ENCODE measurements at places on chromosomes 13 and 19.
A peak's percentile ranks its signal among the peaks of the same experiment; 100 is the strongest.

GRCh38 chr19:1254530-1255185, 6.3 kb downstream of the MIDN start:
- peak; percentile 25 for DNase-seq

- DNase-seq, result no peak
Measured at GRCh38 chr19:16376649-16377048, 52.0 kb downstream of the KLF2 start.

DNA sequence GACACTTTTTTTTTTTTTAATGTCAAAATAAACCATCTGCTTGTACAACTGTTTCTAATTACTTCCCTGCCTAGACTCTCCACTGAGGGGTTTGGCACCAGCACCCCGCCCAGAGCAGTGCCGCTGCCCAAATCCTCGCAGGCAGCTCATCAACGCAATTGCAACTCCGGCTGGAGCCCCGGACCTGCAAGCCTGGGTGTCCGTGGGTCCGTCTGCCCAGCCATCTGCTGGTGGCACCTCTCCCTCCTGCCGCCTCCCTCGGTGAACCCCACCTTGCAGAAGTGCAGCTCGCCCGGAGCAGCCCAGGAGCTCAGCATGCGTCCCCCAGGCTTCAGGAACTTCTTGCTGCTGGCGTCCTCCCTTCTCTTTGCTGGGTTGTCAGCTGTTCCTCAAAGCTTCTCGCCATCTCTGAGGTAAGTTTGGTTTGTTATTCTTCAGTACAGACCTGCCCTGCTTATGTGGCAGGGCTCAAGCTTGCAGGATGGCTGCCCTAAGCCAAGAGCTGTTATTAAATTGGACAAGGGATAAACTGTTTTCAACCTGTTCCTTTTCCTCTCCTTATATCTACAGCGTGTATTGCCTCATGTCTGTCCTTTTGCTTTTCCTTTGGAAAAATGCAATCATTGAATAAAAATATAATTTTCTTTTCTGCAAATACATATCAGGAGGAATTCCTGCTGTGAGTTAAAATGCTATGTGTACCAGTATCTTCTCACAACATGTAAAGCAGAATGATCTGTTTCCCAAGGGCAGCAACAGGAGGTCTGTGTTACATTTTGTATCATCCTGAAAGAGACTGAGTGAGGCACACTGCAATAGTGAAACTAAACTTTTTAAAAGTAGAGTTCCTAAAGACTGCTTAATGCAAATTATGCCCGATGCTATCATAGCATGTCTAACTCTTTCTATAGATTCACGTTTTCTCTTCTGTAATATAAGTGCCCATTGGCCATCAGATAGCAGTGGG, at the start of gene ITGBL1:
Gene ITGBL1, plus strand, starts transcription at position 157 of the 967 bp plus-strand sequence. Its CDS starts 159 bp downstream, at position 316.
- peak; percentile 32 for DNase-seq

DNA sequence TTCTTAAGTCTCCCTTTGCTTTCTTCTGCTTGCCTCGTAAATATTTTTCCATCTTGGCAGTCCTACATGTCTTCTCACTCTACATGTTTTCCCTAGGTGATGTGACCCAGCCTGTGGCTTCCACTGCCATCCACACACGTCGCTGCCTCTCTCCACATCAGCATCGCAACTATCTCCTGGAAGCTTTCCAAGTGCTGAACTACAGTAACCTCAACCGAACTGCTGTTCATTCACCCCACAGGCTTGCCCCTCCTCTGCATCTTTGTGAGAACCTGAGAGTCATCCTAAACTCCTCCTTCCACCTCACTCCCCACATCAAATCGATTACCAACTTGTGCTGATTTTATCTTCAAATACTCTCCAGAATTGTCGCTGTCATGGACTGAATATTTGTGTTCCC, 41.2 kb upstream of the USPL1 start:
- DNase-seq, result peak; percentile 11

DNA sequence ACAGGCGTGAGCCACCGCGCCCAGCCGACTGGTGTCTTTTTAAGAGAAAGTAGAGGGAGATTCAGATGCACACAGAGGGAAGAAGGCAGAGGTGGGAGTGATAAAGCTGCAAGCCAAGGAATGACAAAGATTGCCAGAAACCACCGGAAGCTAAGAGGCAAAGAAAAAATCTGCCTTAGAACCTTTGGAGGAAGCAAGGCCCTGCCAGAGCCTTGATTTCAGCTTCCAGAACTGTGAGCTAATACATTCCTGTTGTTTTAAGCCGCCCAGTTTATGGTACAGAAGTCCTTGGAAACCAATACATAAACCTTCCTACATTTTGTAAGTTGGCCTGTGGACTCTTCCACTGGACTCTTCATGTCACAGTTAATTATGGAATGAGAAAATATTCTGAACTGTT, 71.7 kb upstream of the SOX21 start:
- DNase-seq, result no peak

DNA sequence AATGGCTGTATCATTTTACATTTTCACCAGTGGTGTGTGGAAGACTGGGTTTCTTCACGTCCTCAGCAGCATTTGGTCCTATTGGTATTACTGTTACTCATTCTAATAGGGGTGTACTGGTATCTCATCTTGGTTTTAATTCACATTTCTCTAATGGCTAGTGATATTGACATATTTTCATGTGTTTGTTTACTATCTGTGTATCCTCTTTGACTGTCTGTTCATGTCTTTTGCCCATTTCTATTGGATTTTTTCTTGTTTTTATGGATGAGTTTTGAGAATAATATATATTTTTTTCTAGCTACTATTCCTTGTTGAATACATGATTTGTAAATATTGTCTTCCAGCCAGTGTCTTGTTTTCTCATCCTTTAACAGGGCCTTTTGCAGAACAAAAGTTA, 13.8 kb downstream of the IFNL2 start:
- no peak for DNase-seq

GRCh38 chr13:60696602-60697001, 299.6 kb downstream of the TDRD3 start:
- no peak for DNase-seq

Data from pons (tissue), 1 donor.